ENCODE measurements at places on chromosomes 16 and 17.

DNA sequence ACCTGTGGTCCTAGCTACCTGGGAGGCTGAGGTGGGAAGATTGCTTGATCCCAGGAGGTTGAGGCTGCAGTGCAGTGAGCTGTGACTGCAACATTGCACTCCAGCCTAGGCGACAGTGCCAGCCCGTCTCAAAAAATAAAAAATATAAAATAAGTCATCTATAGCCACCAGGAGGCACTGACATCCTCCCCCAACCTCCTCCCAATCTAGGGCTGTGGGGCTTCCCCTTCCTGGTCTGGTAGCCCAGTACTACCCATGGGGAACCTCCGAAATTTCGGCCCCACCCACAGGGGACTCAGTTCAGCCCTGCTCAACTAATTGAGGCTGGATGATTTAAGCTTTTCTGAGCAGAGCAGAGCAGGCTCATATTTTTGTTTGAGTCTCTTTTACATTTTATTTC, 3.2 kb downstream of the ZSCAN10 start:
- DNase-seq: no peak

DNA sequence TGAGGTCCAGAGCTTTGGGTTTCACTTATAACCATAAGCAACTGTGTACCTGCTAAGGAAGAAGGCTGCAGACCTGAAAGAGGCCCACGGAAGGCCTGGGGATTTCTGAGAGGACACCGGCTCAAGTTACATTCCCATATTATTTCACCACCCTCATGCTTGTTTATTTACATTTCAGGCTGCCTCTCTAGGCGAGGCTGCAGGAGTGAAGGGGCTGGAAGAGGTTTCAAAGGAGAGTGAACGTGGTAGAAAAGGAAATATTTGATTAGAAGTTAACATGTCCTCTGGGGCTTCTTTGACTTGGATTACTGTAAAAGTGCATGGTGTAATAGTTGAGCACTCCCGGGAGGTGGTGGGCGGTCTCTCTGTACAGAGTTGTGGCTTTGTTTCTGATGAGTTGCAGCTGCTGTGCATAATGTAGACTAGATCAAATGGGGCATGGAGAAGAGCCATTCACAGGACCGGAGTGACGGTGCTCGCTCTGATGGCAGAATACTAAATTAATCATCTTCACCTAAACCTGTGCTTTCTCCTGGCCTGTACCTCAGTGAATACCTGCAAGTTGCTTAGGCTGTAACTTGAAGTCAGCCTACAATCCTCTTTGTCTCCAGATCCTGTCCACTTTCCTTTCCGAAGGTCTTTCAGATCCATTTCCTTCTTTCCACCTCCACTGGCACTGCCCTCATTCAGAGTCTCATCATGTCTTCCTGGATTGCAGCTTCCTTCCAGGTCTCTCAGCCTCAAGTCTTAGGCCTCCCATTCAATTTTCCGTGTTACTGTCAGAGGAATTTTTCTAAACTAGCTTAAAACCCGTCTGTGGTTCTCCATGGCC, 1.9 kb upstream of the CPD start:
- DNase-seq: peak; percentile 86

GRCh38 chr16:11797957-11798299, 870 bp upstream of the ZC3H7A start:
- peak; percentile 7 for DNase-seq

GRCh38 chr16:19118938-19119431, 5.2 kb downstream of the ITPRIPL2 start:
- peak; percentile 91 for DNase-seq

DNA sequence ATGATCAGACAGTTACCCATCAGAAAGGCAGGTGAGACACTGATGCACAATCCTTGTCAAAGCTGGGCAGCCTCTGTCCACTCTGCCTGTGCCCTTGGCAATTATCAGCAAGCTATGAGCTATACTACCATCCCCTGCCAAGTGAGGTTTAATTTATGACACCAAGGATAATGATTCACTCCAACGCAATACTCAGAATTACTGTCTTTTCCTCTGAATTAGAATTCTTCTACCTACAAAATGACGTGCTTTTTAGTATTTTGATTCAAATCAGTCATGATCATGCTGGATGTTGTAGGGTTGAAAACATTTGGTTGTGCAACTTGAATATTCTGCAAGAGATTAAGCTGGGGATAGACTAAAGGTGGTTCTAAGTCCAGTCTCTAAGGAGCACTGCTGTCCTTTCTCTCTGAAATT, 116.8 kb upstream of the SOX9 start:
- peak; percentile 81 for DNase-seq

GRCh38 chr17:68700421-68700820, 99.3 kb upstream of the FAM20A start:
- DNase-seq: no peak

DNA sequence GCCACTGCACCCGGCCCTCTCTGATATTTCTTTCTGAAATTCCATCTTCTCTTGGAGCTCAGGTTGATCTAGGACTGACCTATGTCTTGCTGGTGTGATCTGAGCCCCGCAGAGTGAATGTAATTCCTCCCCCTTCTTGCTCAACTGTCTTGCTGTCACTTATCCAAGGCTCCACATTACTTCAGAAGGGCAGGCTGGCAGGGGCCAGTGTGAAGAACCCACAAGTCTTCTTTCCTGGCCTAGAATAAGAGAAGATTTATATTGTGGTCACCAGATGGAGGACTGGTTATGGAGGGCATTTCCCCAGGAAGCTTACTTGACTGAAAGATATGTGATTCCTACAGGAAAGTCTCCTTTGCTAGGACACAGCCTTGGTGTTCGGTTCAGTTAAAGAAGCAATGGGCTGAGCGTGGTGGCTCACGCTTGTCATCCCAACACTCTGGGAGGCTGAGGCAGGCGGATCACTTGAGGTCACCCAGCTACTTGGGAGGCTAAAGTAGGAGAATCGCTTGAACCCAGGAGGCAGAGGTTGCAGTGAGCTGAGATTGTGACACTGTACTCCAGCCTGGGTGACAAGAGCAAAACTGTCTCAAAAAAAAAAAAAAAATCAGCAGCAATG, 13.4 kb downstream of the ITGAL start:
- DNase-seq: peak; percentile 45

DNA sequence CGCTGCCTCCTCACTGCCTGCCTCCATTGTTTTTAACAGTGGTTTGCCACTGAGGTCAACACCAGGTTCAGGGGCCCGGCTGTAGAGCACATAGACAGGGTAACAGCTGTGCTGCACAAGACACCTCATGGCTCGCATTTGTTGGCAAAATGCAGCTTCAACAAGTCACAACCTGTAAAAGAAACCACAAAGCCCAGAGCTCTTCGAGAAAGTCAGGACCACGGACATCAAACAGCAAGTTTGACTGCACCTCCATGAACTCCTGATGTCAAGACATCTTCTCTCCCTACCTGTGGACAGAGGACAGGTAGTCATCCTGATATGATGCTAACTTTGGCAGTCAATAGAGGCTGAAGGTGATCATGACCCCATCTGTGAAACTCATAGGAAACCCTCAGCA, 142.4 kb upstream of the SOX9 start:
- no peak for DNase-seq

All from fibroblast of skin of abdomen (primary cell).